ENCODE measurements at places on chromosomes 2 and 18.
A peak's percentile ranks its signal among the peaks of the same experiment; 100 is the strongest.

DNA sequence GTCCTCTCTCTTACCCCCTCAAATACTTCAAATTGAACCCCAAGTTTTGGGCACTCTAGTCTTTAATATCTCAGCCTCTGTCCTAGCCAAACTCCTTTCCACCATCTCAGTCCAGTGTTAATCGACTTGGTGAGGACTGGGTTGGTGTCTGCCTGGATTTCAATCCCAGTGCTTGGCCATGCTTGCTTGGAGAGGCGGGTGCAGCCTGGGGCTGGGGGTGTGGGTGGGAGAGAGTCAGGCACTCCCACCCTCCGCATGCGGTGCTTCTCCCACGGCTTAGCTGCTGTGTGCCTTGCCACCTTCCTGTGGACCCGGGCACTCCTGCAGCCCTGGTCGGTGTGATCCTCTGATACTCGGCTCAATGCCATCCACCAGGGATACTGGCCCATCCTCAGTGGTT is 220.8 kb upstream of the HDAC4 start:
- no peak for DNase-seq

DNA sequence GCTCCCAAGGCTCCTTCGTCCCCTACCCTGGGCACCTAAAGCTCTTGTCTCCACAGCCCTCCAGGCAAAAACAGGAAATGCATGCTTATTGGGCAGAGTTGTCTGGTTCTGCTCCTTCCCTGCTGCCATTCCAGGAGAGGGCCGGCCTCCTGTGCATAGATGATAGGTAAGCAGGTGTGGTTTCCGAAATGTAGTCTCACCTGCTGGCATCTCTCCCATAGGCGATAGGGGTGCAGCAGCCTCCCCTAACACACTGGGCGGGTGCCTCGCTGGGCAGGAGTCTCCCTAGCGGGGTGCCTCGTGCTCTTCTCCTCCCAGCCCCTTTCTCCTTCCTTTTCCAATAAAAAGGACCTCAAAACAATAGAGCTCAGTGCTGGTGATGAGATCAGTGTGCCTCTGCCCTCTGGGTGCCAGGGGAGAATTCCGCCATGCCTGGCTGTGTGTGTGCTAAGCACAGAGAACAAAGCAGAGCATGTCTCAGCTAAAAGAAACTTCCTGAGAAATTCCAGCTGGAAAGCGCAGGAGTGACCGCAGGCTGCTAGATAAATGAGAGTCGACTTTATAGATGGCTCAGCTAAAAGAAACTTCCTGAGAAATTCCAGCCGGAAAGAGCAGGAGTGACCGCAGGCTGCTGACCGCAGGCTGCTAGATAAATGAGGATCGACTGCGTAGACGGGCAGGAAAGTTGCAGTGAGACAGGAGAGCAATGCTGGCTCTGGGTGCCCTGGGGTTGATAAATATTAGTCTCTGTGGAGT is 11.3 kb upstream of the PXDN start:
- DNase-seq, result no peak

DNA sequence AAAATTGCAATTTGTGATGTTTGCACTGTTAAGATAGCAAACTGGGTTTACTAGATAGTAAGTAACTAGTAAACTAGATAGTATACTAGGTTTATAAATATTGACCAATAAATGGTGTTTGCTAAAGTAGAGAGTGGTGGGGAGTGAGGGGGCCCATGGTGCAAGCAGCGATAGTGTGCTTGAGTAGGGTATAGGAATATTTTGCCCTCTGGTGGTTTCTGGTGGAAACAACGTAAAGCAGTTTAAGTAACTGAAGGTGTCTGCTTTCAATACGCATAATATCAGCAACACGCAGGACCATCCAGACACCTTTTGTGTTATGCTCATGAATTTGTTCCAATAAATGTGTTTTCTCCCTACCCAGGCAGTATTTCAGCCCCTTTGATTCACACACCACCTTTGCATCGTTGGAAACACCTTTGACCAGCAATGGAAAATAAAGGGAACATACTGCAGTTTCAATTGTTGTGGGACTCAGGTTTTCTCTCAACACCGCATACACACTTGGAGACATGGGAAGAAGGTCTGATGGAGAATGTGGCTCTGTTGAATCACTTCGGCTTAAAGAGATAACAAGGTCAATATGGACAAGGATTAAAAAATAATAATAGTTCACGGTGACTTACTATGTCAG is 16.7 kb upstream of the STAT1 start:
- DNase-seq, result no peak

DNA sequence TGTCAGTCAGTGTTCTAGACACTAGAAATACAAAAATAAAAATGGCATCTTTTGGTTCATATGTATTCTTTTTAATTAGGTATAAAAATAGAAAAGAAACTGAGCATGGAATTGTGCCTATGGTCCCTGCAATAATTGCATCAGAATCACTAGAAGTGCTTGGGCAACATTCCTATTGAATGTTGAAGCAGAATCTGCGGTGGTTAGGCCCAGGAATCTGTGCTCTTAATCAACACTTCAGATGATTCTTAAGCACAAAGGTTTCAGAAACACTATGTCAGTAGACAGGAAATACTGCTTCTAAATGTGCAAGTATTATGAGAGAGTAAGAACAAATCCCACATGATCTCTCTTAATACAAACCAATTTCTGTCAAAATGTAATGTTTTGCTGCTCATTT is 20.3 kb upstream of the RBBP8 start:
- no peak for DNase-seq

- DNase-seq, result no peak
Observed at GRCh38 chr2:111135910-111136297, 15.2 kb downstream of the BCL2L11 start.

DNA sequence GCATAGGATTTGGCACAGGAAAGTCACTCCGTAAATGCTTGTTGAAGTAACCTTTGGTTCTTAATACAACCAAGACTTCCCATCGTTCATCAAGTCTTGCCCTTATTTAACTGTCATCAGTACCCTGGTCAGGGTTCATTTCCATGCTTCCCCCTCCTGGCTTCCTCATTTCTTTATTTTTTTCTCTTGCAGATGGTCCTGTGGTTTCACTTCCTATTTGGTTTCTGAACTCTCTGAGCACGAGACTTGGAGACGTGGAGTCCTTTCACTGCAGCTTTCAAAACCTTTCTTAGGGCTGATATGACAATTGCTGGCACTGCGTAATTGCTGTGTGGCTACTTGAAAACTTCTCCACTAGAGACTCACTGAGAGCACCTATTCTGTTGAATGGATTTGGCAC is 59.9 kb upstream of the PID1 start:
- DNase-seq, result peak; percentile 40

GRCh38 chr2:195543063-195543462 is 114.0 kb upstream of the SLC39A10 start:
- DNase-seq, result no peak

DNA sequence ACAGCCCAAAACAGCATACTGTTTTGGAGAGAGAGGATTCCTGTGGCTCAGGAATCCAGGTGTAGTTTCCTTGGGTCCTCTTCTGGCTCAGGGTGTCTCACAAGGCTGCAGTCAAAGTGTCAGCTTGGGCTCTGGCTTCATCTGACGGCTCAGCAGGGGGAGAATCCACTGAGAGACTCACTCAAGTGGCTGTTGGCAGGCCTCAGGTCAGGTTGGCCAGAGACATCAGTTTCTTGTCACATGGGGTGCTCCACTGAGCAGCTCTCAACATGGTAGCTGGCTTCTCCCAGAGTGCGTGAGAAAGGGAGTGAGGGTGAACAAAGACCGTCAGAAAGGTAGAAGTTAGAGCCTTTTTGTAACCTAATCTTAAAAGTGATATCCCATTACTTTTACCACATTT is 168.4 kb downstream of the SOCS6 start:
- no peak for DNase-seq

- DNase-seq, result no peak
Observed at GRCh38 chr2:207501802-207502576, 27.8 kb upstream of the CREB1 start.

- DNase-seq, result no peak
Observed at GRCh38 chr2:167862782-167863181, 384.6 kb downstream of the STK39 start.

DNA sequence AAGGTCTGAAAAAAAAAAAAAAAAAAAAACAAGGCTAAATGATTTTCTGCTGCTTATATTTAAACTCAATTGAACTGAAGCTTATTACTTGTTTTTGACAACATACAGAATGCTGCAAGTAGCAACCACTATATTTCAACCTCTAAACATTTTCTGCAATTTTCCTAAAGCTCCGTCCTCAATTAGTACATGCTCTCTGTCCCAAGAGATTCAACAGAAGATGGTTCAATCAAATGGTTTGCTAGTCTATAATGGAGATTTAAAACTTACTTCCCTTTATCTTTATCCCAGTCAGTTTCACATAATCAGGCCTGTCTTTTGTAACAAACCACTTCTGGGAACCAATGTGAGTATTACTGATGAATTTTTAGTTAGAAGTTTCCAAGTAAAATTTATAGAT is 485.1 kb upstream of the CDH7 start:
- DNase-seq, result no peak

- no peak for DNase-seq
Observed at GRCh38 chr18:40404284-40404683, 1550.8 kb upstream of the PIK3C3 start.

- DNase-seq, result no peak
Observed at GRCh38 chr18:62324917-62325805, at the start of gene TNFRSF11A. TNFRSF11A (plus strand) TSS chr18:62325310; CDS start chr18:62325353, 43 bp downstream.

DNA sequence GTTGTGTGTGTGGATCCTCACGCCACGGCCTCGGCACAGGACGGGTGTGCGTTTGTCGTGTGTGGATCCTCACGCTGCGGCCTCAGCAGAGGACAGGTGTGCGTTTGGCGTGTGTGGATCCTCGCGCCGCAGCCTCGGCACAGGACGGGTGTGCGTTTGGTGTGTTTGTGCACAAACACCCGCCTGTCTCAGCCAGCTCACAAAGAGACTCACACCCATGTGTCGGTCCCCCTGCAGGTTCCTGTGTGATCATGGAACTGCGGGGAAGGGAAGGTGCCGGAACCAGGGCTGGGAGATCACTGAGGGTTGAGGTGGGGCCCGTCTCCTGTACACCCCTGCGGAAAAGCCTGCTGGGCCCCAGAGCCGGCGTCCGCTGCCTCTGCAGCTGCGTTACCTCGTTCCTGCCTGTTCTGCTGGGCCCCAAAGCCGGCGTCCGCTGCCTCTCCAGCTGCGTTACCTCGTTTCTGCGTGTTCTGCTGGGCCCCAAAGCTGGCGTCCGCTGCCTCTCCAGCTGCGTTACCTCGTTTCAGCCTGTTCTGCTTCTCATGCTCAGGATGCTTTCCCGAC is 53.6 kb downstream of the CTDP1 start:
- DNase-seq, result no peak

GRCh38 chr2:141697035-141697434 is 433.8 kb downstream of the LRP1B start:
- no peak for DNase-seq

- peak; percentile 28 for DNase-seq
Observed at GRCh38 chr2:67651565-67651964, 254.4 kb downstream of the ETAA1 start.

- no peak for DNase-seq
Observed at GRCh38 chr2:225865468-225865867, 466.0 kb downstream of the NYAP2 start.

- no peak for DNase-seq
Observed at GRCh38 chr2:191363267-191363666, 118.1 kb downstream of the MYO1B start.

GRCh38 chr18:43936176-43936575 is 658.9 kb upstream of the SYT4 start:
- no peak for DNase-seq

DNA sequence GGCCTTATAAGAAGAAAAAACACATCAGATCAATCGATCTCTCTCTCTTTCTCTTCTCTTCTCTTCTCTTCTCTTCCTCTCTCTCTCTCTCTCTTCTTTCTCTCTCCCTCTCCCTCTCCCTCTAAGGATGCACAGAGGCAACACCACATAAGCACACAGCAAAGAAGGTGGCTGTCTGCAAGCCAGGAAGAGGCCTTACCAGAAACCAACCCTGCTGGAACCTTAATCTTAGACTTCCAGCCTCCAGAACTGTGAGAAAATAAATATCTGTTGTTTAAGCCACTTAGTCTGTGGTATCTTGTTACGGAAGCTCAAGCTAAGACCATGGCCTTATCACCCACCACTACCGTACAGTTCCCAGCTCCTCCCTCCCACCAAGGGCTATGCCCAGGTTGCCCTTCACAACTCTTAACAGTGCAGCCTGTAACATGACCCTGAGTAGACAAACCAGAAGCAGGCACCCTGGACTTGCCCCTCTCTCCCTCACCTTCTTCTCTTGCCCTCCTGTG is 25.2 kb upstream of the TMEM237 start:
- no peak for DNase-seq

- no peak for DNase-seq
Observed at GRCh38 chr18:44723411-44723810, 42.7 kb downstream of the SETBP1 start.

- no peak for DNase-seq
Observed at GRCh38 chr2:227214622-227215041, 50.2 kb downstream of the COL4A3 start.

DNA sequence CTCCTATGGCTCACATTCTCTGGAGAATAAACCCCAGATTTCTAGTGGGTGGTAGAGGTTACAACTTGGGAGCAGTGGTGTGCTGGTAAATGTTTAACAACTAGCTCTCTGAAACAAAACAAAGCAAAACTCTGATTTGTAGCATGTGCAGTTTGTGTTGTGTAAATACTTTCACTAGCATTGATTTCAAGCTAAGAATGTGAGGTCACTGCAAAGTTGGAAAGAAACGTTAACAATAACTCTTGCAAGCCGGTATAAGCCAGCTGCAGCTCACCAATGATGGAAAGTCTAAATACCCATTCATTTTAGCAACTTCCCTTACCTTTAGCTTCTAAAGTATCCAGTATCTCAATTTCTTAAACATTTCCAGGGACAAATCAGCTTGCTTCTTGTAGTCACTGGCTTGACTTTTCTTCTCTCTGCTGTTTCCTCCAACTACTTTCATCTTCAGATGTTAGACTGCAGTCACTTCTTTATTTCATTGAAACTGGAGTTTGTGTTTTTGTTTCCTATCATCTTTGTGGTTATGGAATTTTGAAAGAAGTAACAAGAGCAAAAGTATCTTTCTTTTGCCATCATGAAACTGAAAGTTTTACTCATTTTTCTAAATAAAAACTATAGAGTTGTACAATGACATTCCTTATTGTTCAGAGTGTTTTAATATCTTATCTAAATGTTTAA is 140.2 kb downstream of the PLCL1 start:
- DNase-seq, result peak; percentile 23

- no peak for DNase-seq
Observed at GRCh38 chr2:175926272-175926671, 75.8 kb downstream of the LNPK start.

DNA sequence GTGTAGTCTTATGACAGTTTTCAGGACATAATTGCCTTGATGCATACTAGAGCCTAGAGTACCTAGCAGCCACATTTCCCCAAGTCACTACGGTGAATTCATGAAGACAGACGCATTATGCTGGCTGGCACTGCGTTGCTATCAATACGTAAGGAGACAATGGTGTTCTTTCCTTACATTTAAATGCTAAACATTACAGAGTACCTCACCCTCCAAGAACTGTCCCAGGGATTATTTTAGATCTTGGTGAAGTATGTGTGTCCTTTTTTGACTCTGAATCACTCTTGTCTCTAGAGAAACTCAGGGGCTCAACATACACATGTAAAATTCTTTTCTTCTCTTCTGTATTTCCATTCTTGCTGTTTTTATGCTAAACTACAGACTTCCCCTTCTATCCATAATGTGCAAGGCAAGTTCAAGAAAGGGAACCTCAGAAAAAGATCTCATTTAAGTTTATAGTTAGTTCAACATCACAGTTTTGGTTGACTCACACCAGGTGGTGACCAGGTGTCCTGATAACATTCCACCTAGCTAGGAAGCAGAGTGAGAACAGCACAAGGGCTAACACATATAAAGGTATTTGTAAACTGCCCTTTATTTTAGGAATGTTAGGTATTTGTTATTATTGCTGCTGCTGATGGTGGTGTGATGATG is 212.4 kb upstream of the HNRNPA3 start:
- no peak for DNase-seq
